ENCODE measurements at places on chromosomes 12 and 14. TPM values are rescaled to one million over a fixed set of nuclear protein-coding genes. Genes with fewer than 3 reads are reported as not detected.

Gene PNMA1
- total RNA-seq = 32.3 TPM

Gene HCAR2
- total RNA-seq = not detected

Gene PTCSC3
- total RNA-seq = not detected

Gene SERPINA6
- not detected for total RNA-seq

Gene KRT78
- not detected for total RNA-seq

Gene RGS6
- not detected for total RNA-seq

Gene CCDC184
- 0.97 TPM for total RNA-seq

Gene CKAP4
- total RNA-seq = 188 TPM

Gene PLEKHD1
- total RNA-seq = under 0.01 TPM

Gene HSPB8
- total RNA-seq = 1.1 TPM

Gene SLCO1B1
- not detected for total RNA-seq

Gene CCDC38
- not detected for total RNA-seq

Gene IFNG-AS1
- not detected for total RNA-seq

Gene FOXA1
- total RNA-seq = under 0.01 TPM

Gene IRAK3
- 14.2 TPM for total RNA-seq

Gene SPTB
- total RNA-seq = not detected

Gene CCND2
- total RNA-seq = 2.7 TPM

Gene LETMD1
- 40.9 TPM for total RNA-seq

Gene AJUBA
- total RNA-seq = 93.6 TPM

Gene FITM1
- not detected for total RNA-seq

Gene ZDHHC17
- total RNA-seq = 60.2 TPM

Gene PIK3C2G
- not detected for total RNA-seq

Gene PAX9
- total RNA-seq = not detected

Gene PSMC6
- total RNA-seq = 56.6 TPM

Gene PRPH
- total RNA-seq = 0.12 TPM

Gene STON2
- 162 TPM for total RNA-seq

Gene GSG1
- not detected for total RNA-seq

Gene KRT75
- total RNA-seq = not detected

Gene PEX5
- 40.4 TPM for total RNA-seq

Gene RNF10
- 98.4 TPM for total RNA-seq

Gene RNASE1
- total RNA-seq = not detected

Gene OR4N2
- total RNA-seq = not detected

Gene TRPV4
- total RNA-seq = 1.8 TPM

Gene CLMN
- 2.1 TPM for total RNA-seq

Gene CPNE6
- not detected for total RNA-seq

Gene NRXN3
- total RNA-seq = 0.32 TPM

Gene CFAP251
- total RNA-seq = 4.0 TPM

Gene SCN8A
- total RNA-seq = 50.6 TPM

Gene ADAMTS20
- total RNA-seq = 0.12 TPM

Gene SLC39A5
- total RNA-seq = not detected
